Subcutaneous adipose tissue (tissue), 4 donors: ENCODE measurements at places on chromosomes 12 and 14. TPM values are rescaled to one million over a fixed set of nuclear protein-coding genes. Genes with fewer than 3 reads are reported as not detected.

The PRB2 gene
- not detected for total RNA-seq

The NXPH4 gene
- total RNA-seq: not detected

The ANG gene
- 34.7 TPM for total RNA-seq

The CCDC198 gene
- total RNA-seq: not detected
